ENCODE measurements at places on chromosomes 2 and 18.

DNA sequence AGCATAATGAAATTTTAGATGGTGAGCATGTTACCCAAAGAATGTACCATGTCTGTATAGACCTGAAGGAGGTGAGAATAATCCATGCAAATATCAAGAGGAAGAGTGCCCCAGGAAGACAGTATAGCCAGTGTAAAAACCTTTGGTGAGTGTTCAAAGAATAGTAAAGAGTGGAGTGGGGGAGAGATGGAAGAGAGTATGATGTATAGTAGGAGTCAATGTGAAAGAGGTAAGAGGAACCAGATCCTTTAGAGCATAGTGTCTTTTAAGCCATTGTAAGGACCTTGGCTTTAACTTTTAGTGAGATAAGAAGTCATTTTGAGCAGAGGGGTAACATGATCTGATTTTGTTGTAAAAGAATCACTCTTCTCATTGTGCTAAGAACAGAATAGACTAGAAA, 1052.3 kb upstream of the ZEB2 start:
- no peak overlapping the region for H3K27ac ChIP-seq
- peaks cover 3% of the 10 kb centered on the region for H3K4me1 ChIP-seq
- no peak overlapping the region for H3K4me3 ChIP-seq

GRCh38 chr2:130786076-130786475, 30.7 kb downstream of the AMER3 start:
- DNase-seq, result no peak
- H3K27me3 ChIP-seq, result peaks cover 7% of the 10 kb centered on the region
- no peak overlapping the region for H3K4me3 ChIP-seq
- H3K36me3 ChIP-seq, result no peaks in the 10 kb centered on the region
- H3K27ac ChIP-seq, result no peak overlapping the region

GRCh38 chr2:8053216-8053615, 628.6 kb upstream of the ID2 start:
- H3K27ac ChIP-seq, result no peak overlapping the region
- H3K36me3 ChIP-seq, result no peaks in the 10 kb centered on the region
- no peak for DNase-seq
- no peak overlapping the region for H3K4me3 ChIP-seq

DNA sequence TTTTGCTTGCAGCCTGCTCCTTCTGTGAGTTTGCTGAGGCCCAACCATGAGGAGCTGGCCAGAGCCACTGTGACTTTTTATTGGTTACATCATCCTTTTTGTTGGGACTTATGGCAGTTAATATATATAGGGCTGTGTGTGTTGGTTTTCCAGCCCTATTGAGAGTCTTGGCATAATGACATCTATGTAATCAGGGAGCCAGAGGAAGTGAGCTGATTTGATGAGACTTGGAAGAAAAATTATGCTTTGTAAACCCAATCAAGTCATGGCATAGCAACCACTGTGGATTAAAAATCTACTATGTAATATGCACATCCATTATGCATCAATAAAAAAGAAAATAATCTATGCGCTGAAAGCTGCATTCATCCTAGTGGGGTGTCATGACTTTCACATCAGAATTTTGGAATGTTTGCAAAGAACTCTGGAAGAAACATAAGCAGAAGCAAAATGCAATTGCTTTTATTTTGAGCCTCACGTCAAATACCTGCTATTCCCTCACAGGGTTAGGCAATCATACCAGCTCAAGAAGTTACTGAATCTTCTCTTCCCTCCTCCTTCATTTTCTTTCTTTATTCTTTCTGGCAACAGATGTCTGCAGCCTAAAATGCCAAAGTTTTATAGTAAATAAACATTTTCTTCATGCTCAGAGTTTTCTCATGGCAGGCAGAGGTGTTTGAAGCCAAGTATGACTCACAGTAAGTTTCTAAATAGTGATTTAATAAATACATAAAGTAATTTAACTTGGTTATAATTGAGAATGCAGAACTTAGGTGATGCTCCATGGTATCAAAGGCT, 308.5 kb downstream of the KCNS3 start:
- no peak overlapping the region for H3K27ac ChIP-seq
- peaks cover 14% of the 10 kb centered on the region for H3K27me3 ChIP-seq
- H3K4me1 ChIP-seq, result no peaks in the 10 kb centered on the region
- no peak for DNase-seq
- no peaks in the 10 kb centered on the region for H3K36me3 ChIP-seq

- H3K27ac ChIP-seq, result no peak overlapping the region
- H3K4me1 ChIP-seq, result peaks cover 39% of the 10 kb centered on the region
- H3K36me3 ChIP-seq, result no peaks in the 10 kb centered on the region
Observed at GRCh38 chr2:8684540-8684877, 2.7 kb downstream of the ID2 start.
